ENCODE measurements at places on chromosomes 5 and 9.

DNA sequence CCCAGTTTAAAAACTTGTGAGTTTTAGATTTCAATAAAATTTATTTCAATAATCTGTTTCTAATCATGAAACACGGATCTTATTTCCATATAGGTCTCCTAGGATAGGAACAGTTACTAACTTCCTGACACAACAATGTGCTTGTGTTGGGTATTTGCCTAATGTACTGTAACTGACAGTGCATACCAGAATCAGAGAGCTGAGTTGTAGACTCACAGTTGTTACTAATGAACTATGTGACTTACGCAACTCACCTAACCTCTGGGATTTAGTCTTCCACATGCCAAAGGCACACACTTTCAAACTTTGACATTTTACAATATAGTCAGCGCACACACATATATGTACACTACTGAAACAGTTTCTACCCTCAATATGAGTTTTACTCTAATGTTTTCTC lies 77.7 kb downstream of the HOMER1 start:
- no peak for DNase-seq

- no peak for DNase-seq
These were observed 69.3 kb upstream of the IFNE start for GRCh38 chr9:21551401-21551800.

GRCh38 chr5:64165500-64166200 lies at the start of gene RNF180:
RNF180 (plus strand) TSS chr5:64165843; CDS start chr5:64200808, 34,965 bp downstream.
- no peak for DNase-seq

DNA sequence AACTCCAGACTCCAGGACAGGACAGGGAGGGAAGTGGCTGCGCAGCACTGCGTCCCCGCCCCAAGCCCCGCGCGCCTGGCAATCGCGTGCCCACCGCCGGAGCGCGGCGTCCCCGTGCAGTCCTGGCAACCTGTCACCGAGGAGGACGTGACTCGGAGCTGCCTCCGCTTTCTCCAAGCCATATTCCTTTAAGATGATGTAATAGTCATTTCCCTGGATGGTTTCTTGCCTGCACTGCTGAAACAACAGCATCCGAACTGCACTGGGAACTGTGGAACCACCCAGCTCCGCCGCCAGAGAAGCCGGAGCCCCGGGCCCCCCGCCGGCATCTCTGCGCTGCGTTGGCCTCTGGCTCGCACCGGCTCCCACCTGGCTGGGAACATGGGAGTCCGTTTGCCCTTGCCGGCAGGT lies 34.5 kb downstream of the KCTD16 start:
- no peak for DNase-seq

GRCh38 chr5:154394307-154394706 lies 51.5 kb upstream of the SAP30L start:
- DNase-seq: no peak

GRCh38 chr5:128083811-128084227 lies 253 bp downstream of the SLC12A2 start:
- no peak for DNase-seq

GRCh38 chr5:135643881-135644766 lies 65.3 kb upstream of the CXCL14 start:
- DNase-seq: no peak

DNA sequence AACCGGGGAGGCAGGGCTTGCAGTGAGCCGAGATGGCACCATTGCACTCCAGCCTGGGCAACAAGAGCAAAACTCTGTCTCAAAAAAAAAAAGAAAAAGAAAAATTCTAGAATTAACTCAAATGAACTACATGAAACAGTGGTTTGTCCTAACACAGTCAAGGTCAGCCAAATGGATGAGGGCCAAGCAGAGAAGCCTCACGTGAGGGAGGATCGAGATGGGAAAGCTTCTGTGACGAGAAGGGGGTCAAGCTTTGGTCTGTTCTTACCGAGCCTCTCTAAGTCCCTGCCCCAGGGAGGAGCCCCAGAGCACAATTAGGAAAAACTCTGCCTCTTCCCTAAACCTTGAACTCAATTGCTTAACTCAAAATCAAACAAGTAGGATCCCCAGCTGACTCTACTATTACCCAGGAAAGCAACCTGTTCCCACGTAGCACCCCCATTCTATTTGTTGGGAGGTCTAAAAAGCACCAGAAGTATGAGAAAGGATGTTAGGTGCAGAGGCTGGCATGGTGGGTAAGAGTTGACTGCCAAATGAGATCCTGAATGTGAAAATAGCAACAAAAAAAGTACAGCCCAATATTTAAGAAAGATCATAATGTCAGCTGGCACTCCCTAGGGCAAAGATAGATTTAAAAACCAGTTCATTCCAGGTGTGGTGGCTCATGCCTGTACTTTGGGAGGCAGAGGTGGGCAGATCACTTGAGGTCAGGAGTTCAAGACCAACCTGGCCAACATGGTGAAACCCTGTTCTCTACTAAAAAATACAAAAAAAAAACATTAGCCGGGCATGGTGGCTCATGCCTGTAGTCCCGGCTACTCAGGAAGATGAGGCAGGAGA lies 7.2 kb downstream of the ALDH7A1 start:
- no peak for DNase-seq

GRCh38 chr5:122760236-122760635 lies 14.6 kb upstream of the SNX2 start:
- no peak for DNase-seq

DNA sequence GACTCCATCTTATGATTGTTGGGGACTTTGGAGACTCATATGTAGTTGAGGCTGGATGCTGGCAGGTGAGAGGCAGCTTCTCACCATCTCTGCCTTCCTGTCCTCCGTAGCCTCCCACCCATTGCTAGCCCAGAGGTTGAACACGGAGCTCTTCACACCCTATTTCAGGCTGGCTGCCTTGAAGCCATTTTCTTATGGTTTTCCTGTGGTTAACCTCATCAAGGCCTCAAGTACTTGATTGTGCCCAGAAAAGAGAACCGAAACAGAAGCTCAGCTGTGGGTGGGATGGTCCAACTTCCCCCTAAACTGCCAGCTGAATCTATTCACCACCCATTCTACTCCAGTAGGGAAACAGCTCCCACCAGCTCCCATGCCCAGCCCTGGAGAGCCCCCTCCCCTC lies 102.9 kb downstream of the LIFR start:
- no peak for DNase-seq

DNA sequence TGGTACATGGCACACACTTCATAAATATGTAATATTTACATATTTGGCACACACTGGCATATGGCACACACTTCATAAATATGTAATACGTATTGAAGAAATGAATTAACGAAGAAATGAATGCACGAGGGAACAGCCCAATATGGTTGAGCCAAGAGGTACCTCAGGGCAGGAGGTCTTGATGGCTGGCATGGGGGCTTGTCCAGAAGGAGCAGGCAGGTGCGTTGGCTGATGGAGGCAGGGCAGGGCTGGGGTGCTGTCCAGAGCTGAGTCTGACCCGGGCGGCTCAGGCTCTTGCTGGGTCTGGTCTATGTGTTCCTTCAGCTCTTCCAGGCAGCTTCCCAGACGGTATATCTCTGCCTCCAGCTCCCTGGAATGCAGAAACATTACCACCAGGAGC lies 26.2 kb downstream of the AKNA start:
- no peak for DNase-seq
